ENCODE measurements at places on chromosomes 16 and 17.

GRCh38 chr17:55762086-55762858 is 11.4 kb downstream of the PCTP start:
- DNase-seq: no peak

GRCh38 chr16:57852189-57852588 is 49.9 kb upstream of the KIFC3 start:
- no peak for DNase-seq

DNA sequence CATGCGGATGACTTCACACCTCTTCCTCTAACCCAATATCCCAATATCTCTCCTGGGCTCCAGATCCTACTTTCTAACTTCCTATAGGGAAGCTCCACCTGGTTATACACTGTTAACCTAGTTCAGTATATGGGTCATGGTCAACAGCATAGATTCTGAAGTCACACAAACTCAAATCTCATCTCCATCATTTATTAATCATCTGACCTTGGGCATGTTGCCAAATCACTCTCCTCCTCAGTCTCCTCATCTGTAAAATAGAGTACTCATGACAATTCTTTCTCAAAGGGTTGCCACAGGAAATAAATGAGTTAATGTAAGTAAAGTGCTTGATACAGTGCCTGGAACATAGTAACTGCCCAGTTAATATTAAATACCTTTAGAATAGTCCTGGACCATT is 593 bp upstream of the CD300E start:
- no peak for DNase-seq

DNA sequence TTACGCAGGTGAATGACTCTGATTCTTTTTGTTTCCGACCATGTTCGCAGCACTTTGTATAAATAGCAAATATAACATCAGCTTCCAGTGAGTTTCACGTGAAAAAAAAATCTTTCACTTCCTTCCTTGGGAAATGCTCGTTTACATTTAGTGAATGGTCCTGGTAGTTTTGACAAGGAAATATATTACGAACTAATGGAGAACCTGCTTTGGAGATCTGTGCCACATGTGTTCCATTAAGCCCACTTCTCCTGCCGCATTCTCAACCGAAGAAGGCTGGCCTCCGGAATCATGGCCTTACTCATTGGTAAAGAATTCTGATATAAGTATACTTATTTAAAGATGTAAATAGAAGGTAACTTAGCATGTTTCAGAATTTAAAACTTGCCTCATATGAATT is 3.6 kb downstream of the CRAMP1 start:
- no peak for DNase-seq

GRCh38 chr16:57112403-57113041 is 20.1 kb downstream of the CPNE2 start:
- DNase-seq: no peak

GRCh38 chr16:7313170-7313569 is 19.5 kb upstream of the RBFOX1 start:
- DNase-seq: no peak

GRCh38 chr16:67979955-67980678 is at the start of gene DPEP3:
DPEP3 (minus strand) TSS chr16:67980499; CDS start chr16:67980380, 119 bp downstream.
- DNase-seq: no peak

DNA sequence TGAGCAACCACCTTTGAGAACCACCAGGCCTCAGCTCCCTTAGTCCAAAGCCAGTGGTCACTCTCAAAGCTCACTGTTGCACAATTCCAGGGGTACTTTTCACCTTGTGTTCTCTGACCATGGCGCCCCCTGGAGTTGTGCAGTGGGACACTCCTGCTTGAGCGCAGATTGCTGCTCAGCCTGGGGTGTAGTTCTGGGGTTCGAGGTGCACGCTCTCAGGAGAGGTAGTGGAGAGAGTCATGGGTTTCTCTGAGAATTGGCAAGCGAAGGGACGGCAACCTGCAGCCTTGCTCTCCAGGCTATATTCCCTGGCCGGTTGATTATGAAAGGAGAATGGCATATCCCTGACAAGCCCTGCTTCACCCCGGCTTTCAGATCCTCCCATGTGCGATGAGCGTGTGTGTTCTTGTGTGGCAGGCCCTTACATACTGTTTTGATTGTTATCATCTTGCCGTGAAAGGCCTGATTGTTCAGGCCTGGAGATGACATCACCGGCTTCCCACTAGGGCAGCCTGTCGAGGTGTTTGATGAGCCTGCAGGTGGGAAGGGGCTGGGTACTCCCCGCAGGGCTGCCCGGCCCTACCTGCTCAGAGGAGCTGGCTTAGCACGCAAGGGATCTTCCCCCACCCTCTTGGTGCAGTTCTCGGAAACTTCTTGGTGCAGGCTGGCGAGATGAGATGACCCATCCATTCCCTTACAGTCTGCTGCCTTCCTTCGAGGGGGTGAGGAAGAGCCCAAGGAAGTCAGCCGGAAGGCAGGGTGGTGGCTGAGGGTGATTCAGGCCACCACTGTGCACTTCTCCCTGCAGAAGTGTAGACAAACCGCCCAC is 431.2 kb downstream of the SLC39A11 start:
- DNase-seq: no peak

DNA sequence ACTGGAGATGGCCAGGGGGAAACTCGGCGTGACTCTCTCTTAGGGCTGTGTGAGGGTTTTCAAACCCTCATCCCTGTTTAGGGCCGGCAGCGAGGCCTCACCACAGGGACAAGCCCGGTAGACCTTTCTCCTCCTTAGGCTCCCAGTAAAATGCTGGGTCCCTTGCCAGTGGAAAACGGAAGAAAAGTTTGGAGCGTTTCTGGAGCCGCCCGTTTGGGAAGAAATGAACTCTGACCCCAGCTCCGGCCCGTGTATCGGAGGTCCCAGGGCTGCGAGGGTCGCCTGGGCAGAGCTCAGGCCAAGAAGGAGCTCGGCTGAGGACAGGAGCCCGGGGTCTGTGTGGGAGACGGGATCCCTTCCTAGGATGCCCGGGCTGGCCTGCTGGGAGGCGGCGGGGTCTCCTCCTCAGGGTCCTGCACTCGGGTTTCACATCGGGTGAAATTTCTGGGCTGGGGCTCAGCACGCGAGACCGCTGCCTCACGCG is 23.2 kb downstream of the ZNF213 start:
- peak; percentile 43 for DNase-seq

GRCh38 chr16:11208916-11209665 is 46.9 kb downstream of the SOCS1 start:
- no peak for DNase-seq

GRCh38 chr17:6421700-6422604 is 13.0 kb downstream of the AIPL1 start:
- peak; percentile 82 for DNase-seq

GRCh38 chr17:37516127-37516571 is 26.5 kb downstream of the DUSP14 start:
- DNase-seq: no peak

DNA sequence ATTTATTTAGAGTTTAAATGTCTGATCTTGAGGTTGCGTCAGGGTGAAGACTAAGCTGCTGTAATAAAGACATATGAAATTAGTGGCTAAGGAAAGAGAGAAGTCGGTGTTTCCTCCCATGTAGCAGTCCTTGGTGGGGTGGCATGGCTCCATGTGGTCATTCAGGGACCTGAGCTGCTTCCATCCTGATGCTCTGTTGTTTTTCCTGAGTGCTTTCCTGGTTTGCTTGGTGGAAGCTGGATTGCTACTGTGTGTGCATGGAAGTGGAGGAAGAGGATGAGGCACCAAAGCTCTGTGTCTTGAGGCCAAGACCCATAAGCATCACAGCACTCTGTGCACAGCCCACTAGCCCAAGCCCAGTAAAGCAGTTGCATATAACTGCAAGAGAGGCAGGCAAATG is 241.8 kb upstream of the CACNG5 start:
- DNase-seq: no peak

- no peak for DNase-seq
These were observed 34.6 kb upstream of the AKTIP start for GRCh38 chr16:53537626-53538025.

DNA sequence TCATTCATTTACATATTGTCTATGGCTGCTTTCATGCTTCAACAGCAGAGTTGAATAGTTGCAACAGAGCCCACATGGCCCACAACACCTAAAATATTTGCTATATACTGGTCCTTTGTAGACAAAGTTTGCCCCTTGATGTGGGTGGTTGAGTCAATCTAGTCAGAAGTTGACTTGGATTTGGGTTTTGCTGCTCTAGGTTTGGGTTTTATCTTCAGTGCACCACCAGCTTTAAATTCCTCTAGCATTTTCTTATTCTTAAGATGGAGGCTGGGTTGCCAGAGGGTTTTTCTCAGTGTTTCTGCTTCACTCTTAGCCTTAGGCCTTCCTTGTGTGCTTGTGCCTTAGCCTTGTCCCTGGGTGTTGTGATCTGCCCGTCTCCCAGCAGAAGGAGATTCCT is 51.0 kb downstream of the CCDC182 start:
- DNase-seq: no peak

DNA sequence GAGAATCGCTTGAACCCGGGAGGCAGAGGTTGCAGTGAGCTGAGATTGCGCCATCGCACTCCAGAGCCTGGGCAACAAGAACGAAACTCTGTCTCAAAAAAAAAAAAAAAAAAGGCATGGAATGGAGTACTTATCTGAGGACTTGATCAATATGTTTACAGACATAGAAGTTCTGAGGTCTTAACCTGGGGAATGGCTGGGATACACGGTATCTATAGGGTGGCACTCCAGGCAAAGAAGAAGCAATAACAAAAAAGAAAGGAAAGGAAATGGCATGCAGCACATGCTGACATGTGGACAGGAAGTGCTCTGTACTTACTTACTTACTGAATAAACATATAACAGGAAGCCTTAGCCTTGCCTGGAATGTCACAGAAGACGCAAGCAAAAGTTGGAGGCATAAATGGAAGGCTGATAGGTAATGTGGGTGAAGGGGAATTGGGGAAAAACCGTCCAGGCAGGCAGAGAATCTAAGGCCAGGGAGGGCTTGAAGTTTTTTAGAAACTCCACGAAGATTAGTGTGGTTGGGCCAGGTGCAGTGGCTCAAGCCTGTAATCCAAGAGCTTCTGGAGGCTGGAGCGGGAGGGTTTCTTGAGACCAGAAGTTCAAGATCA is 10.1 kb upstream of the SPOP start:
- peak; percentile 49 for DNase-seq

- DNase-seq: no peak
These were observed 12.4 kb upstream of the SLC6A2 start for GRCh38 chr16:55643161-55643970.

GRCh38 chr17:3800362-3801271 is at the start of gene ITGAE:
ITGAE (minus strand) TSS chr17:3801188; CDS start chr17:3801144, 44 bp downstream.
- DNase-seq: no peak

DNA sequence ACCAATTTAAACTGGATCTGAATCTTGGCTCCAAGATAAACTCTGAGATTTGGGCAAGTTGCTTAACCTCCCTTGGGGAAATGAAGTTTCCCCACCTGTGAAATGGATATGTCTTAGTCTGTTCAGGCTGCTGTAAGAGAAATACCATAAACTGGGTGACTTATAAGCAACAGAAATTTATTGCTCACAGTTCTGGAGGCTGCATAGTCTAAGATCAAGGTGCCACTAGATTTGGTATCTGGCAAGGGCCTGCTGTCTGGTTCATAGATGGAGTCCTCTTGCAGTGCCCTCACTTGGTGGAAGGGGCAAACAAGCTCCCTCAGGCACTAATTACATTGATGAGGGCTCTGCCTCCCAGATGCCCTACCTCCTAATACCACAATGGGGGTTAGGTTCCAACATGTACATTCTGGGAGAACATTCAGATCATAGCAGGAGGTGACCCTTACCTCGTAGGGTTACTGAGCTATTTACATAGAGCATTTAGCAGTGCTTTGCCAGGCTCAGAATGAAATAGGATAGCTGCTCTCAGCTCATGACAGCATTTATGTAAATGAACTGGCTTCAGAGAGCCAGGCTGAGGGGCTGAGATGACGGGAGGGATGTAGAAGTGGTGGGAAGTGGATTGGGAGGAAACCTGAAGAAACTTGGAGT is 83.9 kb downstream of the SPECC1 start:
- DNase-seq: no peak

GRCh38 chr16:88526906-88527185 is 43.4 kb upstream of the ZC3H18 start:
- no peak for DNase-seq

GRCh38 chr16:85873153-85873552 is 25.8 kb upstream of the IRF8 start:
- no peak for DNase-seq

DNA sequence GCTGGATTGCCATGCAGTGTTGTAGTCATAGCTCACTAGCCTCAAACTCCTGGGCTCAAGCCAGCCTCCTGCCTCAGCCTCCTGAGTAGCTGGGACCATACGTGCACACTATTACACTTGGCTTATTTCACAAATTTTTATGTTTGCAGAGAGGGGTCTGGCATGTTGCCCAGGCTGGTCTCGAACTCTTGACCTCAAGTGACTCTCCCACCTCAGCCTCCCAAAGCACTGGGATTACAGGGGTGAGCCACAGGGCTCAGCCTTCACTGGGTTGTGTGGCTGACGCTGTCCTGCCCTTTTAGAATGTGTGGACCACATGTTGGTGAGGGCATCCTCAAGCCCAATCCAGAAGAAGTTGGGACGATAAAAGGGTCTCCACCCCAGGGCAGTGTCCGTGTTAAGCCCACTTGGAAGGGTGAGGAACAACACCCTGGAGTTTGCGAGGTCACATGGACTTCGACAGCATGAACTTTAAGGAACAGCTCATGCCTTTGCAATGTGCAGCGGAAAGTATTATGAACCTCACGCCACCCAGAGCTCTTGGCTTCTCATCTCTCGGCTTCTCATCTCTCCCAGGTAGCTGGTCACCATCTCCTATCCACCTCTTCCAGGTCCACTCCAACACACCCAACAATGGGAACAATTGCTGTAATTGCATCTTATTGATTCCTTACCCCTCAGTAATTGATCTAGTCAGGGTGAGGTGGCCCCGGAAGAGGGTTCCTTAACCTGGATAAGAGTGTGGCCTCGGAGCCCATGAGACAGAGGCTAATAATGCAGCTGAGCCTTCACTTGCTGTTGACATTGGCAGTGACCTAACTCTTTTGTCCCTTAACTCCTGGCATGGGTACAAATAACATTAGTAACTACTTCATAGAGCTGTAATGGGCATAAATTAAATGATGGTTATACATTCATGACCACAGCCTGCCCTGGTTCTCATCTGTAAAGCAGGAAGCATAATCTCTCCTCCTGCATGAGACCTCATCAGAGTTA is 6.7 kb downstream of the FOXL1 start:
- no peak for DNase-seq

GRCh38 chr17:64178011-64178825 is 48.3 kb upstream of the ERN1 start:
- no peak for DNase-seq

- no peak for DNase-seq
These were observed 65.5 kb downstream of the PLD6 start for GRCh38 chr17:17140590-17140980.

DNA sequence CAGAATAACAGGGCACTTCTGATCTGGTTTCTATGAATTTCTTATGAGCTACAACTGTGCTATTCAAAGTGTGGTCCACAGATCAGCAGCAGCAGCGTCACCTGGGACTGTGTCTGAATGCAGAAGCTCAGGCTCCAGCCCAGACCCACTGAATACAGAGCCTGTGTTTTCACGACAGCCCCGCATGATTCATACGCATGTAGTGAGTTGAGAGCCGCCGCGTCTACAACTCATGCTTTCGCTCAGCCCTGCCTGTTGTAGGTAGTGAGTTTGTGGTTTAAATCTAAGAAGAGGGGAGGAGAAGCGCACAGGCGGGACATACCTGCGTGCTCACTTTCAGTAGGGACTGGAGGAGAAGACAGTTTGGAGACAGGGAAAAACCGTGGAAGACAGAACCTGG is 28.5 kb upstream of the ELAC2 start:
- DNase-seq: no peak

- no peak for DNase-seq
These were observed 28.2 kb upstream of the BRD7 start for GRCh38 chr16:50396761-50397535.

- DNase-seq: no peak
These were observed 2.2 kb upstream of the KRT33A start for GRCh38 chr17:41352597-41353366.
